Activated effector memory CD4-positive, alpha-beta T cell treated with anti-CD3 and anti-CD28 coated beads, Interleukin-2, amount 50 U/mL, for 16 hours (primary cell): ENCODE measurements at places on chromosomes 16 and 17.

GRCh38 chr16:48632137-48632774 lies 22.3 kb upstream of the N4BP1 start:
- no peak for DNase-seq

DNA sequence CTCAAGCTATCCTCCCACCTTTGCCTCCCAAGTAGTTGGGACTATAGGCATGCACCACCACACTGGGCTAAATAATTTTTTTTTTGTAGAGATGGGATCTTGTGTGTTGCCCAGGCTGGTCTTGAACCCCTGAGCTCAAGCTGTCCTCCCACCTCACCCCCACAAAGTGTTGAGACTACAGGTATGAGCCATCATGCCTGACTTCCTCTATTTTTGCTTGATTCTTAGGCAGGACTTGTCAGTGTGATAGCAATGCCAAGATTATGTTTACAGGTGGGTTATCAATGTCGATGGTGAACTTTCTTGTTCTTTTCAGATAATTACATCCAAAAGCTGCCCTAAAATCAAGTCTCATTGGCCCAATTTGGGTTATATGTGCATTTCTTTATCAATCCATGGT lies 96.9 kb downstream of the HS3ST4 start:
- no peak for DNase-seq

DNA sequence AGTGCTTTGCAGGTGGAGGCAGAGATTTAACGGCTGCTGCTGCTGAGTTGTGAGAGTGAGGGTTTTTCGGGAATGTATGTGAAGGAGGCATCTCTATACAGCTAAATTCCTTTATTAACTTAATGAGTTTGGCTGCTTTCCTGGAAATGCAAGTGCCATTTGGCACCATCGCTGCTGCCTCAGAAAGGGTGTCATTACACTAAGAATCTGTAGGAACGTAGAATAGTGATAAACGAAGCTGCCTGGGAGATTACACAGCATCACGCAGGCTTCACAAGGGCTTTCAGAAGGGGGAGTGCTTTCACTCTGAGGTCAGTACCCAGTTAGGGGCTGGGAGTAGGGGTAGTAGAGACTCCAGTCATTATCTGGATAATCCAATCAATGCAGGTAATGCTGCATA lies 14.1 kb upstream of the NLRP1 start:
- DNase-seq = no peak

DNA sequence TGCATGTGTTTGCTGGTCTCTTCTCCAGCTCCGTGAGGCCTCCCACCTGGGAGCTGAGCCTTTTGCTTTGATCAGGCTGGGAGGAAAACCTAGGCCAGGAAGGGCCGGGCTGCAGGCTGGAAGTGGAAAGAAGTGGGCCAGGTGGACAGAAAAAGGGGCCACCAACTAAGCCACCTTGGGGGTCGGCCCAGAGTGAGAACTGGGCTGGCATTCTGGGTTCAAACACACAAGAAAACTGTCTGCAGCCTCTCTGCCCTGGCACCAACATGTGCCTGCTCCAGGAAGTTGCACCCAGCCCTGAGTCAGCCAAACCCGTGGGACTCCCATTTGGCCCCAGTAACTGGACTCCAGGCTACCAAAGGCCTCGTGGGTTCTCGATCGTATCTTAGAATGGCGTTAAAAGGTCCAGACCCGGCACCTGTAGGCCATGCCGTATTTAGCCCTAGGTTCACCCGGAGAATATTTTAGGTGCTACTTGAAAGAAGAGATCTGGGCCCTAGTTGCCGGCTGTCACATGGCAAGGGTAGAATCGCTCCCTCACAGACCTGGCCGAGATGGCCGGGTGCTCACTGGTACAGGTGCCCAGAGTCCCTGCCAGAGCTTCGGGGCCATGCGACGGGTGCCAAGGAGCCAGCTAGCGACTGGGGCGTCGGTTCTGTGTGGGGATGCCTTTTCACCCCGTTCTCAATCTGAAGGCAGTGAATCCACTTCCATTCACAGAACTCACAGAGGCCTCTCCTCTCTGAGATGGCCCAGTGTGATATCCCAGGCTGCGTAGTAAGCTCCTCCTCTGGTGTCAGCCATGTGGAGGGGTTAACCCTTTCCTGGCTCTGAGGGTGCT lies 236.6 kb downstream of the MRTFB start:
- DNase-seq = no peak

DNA sequence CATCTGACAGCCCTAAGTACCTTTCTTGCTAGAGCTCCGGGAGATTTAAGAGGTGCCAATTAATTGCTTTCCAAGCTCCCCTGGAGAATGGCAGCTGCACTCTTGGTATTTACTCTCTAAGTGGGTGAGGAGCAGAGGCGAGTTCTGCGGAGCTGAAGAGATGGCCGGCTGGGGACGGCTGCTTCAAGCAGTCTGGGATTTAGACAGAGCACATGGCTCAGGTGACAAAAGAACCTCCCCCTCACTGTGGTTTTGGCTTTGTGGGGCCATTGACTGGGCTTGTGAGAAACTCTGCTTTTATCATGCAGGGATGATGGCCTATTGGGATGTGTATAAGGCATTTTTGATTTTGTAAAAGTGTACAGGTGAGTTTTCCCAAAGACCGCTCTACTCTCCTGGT lies 239.3 kb upstream of the EEF2KMT start:
- no peak for DNase-seq

GRCh38 chr16:2467528-2468232 lies 3.4 kb upstream of the NTN3 start:
- no peak for DNase-seq
